ENCODE measurements at places on chromosomes 2 and 18. TPM values are rescaled to one million over a fixed set of nuclear protein-coding genes. Genes with fewer than 3 reads are reported as not detected.

GRCh38 chr18:38900031-38900430 lies 1334.4 kb upstream of the CELF4 start:
- H3K27me3 ChIP-seq, result no peaks in the 10 kb centered on the region
- no peak overlapping the region for H3K27ac ChIP-seq
- no peaks in the 10 kb centered on the region for H3K4me1 ChIP-seq
- no peak for DNase-seq
- H3K36me3 ChIP-seq, result no peaks in the 10 kb centered on the region

- 0 out of 2 replicates have a peak, but pooled peaks cover 2% of the 10 kb centered on the region for H3K36me3 ChIP-seq
- H3K4me1 ChIP-seq, result no peaks in the 10 kb centered on the region
- H3K27me3 ChIP-seq, result no peaks in the 10 kb centered on the region
These were observed 50.5 kb downstream of the ZNF532 start for GRCh38 chr18:58915006-58915799.

- H3K27me3 ChIP-seq, result no peaks in the 10 kb centered on the region
- no peak for DNase-seq
- no peaks in the 10 kb centered on the region for H3K36me3 ChIP-seq
- no peak overlapping the region for H3K4me3 ChIP-seq
- H3K27ac ChIP-seq, result no peak overlapping the region
- peaks cover 8% of the 10 kb centered on the region for H3K4me1 ChIP-seq
These were observed 467.7 kb upstream of the ID2 start for GRCh38 chr2:8214036-8214615.

DNA sequence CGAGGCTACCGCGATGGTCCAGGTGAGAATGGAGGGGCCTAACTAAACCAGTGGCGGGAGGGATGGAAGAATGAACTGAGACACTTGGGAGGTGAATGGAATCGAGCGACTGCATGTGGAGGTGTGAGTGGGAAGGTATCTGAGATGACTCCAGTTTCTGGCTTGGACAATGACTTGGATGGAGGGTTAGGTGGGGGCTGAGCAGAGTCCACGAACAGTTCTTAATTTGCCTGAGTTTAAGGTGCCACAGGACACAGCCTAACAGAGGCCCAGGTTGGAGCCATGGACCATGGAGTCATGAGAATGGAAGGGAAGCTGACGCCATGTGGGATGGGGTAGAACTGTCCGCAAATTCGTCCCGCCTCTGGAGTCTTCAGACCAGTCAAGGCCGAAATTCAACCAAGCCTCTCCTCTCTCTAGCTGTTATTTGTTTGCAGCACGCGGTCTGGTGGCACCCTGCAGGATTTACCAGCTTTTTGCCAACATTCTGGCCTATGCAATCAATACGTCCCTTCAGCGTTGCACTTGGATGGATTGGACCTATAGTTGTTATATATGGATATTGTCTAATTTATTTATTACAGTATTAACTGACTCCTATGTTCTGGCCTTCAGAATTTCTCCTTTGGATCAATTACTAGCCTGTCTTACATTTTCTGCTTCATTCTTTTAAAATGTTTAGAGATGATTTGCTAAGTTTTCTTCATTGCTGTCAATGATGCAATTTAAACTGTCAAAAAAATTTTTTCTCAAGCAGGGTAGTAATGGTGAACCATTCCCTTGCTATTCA lies 940 bp upstream of the BOLA3 start:
- peak overlapping the region; percentile 79 for H3K4me3 ChIP-seq
- no peak for DNase-seq
- peaks cover 12% of the 10 kb centered on the region for H3K36me3 ChIP-seq
- peaks cover 5% of the 10 kb centered on the region for H3K4me1 ChIP-seq
- no peaks in the 10 kb centered on the region for H3K27me3 ChIP-seq

Gene FRZB
- total RNA-seq, result 0.49 TPM

Gene AMER3
- not detected for total RNA-seq
